ENCODE measurements at places on chromosomes 4 and X.

DNA sequence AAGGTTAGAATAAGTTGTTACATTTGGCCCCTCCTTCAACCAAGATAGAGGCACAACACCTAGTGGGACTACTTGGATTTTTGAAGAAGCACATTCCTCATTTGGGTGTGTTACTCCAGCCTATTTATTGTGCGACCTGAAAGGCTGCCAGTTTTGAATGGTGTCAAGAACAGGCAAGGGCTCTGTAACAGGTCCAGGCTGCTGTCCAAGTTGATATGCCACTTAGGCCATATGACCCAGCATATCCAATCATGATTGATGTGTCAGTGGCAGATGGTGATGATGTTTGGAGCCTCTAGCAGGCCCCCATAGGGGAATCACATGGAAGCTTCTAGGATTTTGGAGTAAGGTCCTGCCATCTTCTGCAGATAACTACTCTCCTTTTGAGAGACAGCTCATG lies 35.5 kb upstream of the UGT2B4 start:
- no peak for DNase-seq

- no peak for DNase-seq
Observed at GRCh38 chr4:21949073-21949457, 493 bp upstream of the KCNIP4 start.

DNA sequence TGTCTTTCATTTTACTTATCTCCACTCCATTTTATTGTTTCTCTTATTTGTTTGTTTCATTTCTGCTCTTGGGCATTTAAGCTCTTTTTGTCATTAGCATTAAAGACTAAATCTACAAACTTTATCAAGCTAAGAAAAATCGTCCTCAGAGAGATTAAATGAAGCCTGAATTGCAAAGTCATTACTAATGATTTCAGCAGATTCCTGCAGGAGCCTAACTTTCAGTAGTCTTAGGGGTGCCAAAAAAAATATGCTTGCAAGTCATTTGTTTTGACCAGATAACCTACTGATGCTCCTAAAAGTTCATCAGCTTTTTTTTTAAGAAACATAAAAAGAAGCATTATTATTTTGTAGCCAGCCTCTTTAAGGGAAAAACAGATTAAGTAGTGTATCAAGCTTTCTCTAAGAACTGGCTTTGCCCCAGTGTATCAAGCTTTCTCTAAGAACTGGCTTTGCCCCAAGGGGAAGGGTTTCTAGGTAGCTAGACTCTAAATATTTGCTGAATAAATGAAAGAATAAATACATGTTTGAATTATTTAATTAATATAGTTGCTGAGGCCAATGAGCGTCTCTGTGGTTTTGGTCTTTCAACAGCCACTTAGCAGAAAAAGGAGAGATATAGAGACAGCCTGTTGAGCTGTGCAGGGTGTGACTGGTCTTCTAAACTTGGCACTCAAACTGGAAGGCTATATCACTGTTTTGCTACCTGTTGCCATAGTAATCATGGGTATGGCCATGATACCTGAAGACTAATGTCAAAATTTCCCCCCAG lies 174.2 kb downstream of the BTC start:
- DNase-seq: no peak

DNA sequence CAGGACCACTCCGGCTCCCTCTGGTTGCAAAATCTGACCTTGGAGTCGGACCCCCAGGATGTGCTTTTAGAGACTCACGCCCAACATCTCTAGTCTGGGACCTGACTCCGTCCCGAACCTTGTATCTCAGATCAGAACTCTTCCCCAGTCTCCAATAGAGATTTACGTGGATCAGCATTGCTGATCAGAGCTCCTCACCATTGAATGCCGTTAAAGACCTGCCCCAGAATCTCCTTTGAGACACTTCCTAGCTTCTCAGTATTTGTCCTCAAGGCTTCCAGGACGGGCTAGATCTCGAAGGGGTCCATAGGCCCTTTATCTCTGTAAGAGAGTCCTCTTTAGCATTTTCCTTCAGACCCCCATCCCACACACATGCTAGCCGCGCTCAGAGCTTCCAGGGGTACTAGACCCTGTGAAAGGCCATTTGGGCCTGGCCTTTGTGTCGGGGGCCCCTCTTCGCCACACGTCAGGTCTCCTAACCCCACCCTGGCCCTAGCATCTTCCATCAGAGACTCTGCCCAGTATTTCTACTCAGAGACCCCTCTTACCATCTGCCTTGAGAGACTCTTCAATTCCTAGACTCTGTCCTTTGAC lies 662 bp downstream of the UBA1 start:
- DNase-seq: no peak

GRCh38 chr4:185424905-185425646 lies 688 bp downstream of the UFSP2 start:
- no peak for DNase-seq

DNA sequence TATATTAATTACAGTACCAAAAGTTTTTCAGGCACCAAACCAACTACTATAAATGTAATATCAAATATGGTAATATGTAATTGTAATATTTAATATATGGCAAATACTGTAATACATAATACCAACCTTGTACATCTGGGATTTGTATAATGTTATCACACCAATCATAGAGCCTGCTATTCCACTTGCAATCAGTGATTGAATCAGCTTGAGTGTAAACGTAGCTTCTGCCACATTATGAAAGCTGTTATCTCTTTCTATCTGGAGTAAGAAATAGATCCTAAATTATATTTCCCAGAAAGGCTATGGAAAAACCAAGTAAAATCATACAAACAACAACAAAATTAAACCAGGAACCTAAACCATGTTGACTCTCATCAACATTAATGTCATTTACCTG lies 24.7 kb upstream of the NEUROG2 start:
- DNase-seq: no peak

DNA sequence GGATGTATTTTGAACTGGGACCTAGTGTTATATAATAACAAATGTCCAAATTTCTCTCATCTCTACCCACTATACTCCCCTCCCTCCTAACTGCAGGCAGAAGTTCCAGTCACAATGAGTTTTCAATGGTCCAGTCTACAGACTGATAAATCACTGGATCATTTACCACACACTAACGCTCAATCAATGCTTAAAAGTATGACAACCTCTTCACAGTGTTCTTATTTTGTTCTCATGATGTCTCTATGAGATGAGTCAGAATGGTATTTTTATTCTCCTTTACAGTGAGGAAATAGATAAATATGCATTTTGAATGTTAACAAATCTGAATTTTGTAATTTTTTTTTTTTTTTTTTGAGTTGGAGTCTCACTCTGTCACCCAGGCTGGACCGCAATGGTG lies 83.7 kb upstream of the ETNPPL start:
- no peak for DNase-seq

DNA sequence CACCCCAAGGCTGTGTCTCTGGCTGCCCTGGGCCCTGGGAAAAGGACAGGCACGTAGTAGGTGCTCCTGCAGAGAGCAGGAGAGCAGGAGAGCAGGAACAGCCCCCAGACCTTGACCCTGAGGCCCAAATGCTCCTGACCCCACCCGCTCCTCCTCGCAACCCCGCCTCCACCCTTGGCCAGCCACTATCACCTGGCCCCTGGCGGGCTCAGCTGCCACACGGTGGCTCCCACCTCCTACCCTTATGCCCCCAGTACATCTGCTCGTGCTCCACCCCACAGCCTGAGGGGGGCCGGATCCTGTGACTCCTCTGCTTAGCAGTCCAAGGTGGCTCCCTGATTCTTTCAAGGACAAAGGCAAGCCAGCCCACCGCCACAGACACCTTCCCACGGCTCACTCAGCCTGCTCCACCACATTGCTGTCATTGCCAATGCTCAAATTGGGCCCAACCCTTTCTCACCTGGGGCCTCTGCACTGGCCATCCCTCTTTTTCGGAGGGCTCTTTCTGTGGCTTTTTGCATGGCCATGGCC lies 5.4 kb upstream of the HAUS7 start:
- no peak for DNase-seq

DNA sequence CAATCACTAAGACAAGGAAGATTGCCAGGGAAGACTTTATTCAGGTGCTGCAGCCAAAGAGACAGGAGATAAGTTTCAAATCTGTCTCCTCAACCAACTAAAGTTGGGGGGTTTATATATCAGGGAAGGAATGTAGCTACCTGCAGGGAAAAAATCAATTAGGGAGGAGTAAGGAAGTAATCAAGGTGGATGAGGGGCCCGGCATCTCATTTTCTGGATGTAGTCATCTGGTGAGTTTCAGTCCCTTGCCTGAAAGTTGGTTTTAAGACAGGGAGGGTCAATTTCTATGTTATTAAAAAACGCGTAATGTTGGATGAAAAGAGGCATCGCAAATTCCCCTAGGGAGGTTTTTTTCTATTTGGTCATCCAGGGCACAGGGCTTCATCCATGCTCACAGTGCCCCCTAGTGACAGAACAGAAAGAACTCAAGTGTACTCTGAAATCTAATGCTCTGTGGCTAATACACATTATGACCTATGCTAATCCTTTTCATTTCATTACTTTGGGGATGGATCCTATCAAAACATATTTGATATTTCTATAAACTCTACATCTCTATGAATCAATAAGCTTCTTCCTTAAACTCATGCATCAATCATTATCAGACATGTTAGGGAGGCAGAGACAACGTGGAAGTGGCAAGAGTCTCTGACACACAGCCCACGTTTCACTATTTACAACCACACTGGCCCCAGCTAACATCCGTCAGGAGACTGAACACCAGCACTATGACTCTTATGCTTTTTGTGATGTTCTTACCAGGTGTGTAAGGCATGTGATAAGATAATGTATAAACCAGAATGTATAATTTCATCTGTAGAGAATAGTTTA lies 1577.0 kb upstream of the TENM3 start:
- peak; percentile 1 for DNase-seq
